ENCODE measurements at places on chromosomes 16 and 17.

DNA sequence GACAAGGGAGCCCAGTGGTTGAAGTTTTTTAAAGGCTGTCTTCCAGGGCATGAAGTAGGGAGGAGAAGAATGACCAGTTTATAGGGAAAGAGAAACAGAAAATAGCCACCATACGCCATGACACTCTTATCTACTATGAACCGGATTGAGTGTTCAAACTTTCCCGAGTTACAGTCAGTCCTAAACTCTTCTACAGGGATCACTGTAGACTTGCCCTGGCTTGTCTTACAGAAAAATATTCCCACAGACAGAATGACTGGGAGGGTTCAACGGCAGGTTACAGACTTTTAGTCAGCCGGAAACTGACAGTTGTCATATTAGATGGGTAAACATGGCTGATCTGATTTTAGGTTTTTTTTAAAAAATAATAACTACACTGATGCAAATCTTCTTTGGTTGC, 662.5 kb upstream of the SOX9 start:
- no peak for DNase-seq

- DNase-seq, result no peak
These were observed 67.9 kb downstream of the HIC1 start for GRCh38 chr17:2122641-2123302.

DNA sequence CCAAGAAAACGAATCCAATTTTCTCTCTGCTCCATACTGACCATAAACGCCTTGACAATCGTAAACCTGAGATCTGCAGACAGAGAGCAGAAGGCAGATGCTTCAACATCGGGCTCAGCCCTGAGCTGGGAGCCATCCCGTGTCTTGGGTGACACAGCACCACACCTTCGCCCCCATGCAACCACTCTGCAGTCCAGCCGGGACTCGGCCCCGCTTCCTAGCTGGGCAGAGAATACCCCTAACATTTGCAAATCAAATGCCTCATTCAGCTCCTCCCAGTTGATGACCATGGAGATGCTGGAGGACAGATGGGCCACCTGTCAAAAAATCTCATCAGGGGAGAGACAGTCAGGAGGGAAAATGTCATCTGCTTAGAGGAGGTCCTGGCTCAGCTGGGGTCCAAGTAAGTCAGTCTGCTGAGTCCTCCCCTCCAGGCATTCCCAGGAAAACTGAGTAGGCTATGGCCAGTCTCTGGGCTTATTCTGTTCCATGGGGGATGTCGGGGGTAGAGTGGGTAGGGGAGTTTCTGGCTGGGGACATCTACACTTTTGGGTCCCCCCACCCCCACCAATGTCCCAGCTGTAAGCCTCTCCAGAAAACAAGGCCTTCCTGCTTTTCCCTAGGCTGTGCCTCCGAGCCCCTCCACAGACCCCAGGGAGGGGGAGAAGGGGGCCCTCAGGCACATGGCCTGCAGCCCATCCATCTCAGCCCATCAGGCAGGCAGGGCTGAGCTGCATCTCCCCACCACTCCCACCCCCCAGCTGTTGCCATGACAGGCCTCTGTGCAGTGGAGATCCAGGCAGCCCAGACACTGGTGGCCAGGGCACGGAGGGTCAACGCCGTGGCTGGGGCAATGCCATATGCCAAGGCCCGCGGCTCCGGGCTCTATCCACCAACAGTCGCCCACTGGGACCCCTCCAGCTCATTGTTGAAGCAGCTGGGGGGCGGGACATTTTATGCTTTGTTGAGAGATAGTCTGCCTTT, 158.6 kb downstream of the AXIN2 start:
- DNase-seq, result no peak

GRCh38 chr16:10097271-10097670, 85.0 kb downstream of the GRIN2A start:
- no peak for DNase-seq

DNA sequence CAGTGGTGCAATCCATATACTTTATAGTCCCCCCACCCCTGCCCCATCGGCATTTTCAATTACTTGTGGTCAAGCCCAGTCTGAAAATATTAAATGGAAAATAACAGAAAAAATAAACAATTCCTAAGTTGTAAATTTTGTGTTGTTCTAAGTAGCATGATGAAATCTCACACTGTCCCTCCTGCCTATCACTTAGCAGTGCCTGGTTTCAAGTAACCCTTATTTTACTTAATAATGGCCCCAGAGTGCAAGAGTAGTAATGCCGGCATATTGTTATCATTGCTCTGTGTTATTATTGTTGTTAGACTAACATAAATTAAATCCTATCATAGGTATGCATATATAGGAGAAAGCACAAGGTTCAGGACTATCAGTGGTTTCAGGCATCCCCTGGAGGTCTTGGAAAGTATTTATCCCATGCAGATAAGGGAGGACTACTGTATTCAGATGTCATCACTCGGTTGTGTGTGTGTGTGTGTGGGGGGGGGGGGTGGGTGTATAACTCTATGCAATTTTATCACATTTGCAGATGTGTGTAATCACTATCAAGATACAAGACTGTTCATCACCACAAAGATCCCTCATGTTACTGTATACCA, 9.3 kb downstream of the UBE2G1 start:
- DNase-seq, result no peak

- DNase-seq, result no peak
These were observed 280.6 kb upstream of the SALL1 start for GRCh38 chr16:51431517-51432241.

GRCh38 chr17:27158382-27158781, 135.5 kb upstream of the WSB1 start:
- no peak for DNase-seq

DNA sequence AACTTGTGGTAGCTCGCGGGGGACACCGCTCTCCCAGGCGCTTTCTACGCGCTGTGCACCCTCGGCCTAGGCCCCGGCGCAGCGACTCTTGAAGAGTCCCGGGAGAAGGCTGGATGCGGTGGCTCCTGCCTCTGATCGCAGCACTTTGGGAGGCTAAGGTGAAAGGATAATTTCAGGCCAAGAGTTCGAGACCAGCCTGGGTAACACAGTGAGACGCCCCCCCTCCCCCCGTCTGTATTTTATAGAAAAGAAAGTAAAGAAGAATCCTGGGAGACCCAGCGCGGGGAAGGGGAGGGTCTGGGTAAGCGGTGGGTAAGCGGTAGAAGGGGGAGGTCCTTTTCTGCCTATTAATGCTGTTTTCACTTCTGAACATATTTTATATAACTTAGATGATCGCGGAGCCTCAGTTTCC, 486 bp upstream of the PLLP start:
- DNase-seq, result no peak

DNA sequence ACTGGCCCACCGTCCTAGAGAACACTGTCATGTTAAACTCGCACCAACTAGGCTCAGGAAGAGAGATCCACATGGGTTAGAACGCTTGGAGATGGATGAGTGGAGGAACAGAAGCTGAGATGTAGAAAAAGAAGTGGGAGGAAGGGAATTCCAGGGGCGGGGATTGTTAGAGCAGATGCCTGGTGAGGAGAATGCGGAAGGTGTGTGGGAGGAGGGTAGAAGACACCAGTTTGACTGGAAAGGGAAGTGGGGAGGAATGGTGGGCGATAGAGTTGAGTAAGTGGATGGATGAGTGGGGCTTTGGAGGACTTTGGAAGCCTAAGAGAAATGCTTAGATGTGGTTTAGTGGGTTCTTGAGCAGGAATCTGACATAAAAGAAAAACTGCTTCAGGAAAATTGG, 37.4 kb downstream of the DHX38 start:
- no peak for DNase-seq

DNA sequence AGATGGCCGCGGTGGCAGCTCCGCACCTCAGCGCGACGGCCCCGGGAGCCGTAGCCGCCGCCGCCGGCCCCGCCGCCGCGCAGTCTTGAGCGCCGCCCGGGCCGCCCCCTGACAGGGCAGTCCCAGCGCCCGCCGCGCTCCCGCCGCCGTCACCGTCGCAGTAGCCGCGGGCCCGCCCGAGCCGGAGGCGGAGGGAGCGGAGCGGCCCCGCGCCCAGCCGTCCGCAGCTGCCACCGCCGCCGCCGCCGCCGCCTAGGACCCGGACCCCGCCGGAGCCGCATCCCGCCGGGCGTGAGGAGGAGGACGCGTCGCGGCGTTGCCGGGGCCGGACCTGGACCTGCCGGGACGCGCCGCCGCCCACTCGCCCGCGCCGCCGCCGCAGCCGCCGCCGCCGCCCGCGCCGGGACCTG, 218 bp downstream of the TNRC6C start:
- peak; percentile 40 for DNase-seq

- no peak for DNase-seq
These were observed 7.8 kb downstream of the CBX1 start for GRCh38 chr17:48093341-48094045.

DNA sequence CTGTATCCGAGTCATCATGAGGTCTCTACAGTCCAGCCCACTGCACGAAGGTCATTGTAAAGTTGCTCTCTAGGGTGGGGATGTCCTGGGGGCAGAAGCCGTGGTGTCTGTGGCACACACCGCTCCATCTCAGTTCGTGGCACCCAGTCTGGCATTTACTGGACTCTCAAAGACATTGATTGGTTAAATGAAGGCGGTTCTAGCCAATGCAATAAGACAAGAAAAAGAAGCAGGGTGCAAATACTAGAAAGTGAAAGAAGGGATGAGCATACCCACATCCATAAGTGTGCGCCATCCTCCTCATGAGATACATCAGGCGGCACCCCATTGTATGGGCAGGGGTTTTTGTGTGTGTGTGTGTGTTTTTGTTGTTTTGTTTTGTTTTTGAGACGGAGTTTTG, 10.7 kb upstream of the ATP2A3 start:
- no peak for DNase-seq

- no peak for DNase-seq
These were observed 47.8 kb downstream of the SLC7A5 start for GRCh38 chr16:87821376-87822107.

GRCh38 chr17:17718251-17718650, 37.0 kb downstream of the RAI1 start:
- DNase-seq, result no peak

DNA sequence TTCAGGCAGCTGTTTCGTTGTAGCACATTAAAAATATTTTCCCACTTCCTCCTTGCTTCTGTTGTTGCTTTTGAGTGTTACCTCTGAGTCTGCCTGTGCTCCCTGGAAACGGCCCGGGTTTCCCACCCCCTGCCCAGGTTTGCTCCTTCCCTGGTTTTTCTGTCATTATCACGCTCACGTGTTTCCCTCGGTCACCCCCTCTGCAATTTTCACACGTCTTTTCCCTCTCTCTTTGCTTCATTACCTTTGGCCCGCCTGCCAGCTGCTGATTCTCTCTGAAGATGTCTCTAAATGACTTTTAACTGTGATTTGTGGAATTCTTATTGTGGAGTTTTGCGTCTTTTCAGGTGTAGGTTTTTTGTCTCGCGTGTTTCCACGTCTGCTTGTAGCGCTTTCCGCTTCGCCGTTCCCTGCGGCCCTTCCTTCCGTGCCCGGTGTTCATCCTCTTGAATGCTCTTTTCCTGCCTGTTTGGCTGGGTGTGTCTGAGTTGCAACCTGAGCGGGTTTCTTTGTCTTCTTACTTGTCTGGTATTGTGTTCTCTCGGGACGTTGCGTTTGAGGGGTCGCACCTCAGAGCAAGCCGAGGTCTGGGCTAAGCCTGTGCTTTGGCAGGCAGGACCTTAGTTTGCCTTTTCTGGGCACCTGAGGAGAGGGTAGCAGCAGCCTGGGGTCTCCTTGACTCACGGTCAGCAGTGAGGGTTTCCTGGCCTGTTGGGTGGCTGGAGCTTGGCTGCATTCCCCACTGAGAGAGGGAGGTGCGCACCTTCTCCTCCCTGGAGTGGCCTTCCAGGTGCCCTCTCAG, 96.3 kb upstream of the ZNF750 start:
- DNase-seq, result no peak

- peak; percentile 24 for DNase-seq
These were observed 1.4 kb downstream of the NSMCE1 start for GRCh38 chr16:27267037-27267677.

DNA sequence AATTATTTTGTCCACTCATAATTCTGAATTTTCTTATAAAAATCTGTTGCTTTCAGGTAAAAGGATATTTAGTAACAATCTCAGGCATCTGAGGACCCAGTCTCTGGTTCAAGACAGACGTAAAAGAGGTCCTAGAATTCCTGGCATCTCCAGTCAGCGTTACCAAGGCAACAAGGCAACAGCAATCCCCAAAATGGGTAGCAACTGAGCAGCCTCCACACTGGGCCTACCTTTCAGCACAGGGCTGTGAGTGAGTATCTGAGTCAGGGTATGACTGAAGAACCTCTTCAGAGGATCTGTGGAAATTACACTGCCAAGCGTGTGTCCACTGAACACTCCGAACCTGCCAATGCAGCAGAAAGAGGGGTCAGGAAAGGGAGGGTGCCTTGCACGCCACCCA, 20.8 kb downstream of the FANCA start:
- DNase-seq, result no peak

DNA sequence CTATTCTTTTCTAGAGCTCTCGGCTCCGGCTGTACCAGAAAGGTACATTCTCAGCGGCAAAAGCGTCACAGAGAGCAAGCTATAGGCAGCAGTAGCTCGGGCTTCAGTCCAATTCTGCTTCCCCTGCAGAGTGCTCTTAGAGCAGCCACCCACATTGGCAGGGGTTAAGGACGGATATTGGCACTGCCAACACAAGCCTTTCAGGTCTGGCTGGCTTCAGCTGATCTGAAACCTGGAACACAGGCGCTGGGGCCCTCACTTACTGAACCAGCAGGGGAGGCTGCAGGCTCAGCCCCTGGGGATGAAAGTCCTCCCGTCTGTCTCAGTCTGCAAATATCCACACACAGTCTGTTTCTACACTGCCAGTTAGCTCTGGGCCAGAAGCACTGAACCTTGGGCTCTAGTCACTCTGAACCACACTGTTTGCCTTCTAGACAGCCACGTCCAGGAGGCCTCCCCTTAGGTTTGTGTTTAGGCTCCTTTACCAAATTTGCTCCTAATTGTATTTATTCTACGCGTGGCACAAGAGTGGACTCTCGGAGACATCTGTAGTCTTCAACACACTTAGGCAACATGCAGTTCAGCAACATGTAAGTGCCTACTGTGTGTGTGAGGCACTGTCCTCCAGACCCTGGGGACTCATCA, 40.1 kb downstream of the HIC1 start:
- no peak for DNase-seq

DNA sequence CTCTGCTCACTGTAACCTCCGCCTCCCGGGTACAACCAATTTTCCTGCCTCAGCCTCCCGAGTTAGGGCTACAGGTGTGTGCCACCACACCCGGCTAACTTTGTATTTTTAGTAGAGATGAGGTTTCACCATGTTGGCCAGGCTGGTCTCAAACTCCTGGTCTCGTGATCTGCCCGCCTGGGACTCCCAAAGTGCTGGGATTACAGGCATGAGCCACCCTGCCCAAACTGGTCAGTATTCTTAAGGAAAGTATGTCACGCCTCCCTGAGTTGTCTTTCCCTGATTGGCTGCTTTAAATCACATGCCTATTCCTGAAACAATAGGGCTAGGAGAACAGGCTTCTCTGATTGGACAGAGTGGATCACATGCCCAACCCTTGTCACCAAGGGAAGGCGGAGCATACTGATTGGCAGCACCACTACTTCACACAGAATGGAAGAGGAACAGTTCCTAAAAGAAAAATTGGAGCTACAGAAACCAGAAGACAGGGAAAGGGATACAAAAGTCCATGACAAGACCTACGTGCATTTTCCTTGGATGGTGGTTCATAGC, 17.6 kb upstream of the CYB5B start:
- DNase-seq, result no peak

GRCh38 chr16:69483611-69484010, 59.2 kb downstream of the CYB5B start:
- no peak for DNase-seq
